Cerebellar nuclear complex (tissue), 1 donor: ENCODE measurements at places on chromosomes 2 and 18.

DNA sequence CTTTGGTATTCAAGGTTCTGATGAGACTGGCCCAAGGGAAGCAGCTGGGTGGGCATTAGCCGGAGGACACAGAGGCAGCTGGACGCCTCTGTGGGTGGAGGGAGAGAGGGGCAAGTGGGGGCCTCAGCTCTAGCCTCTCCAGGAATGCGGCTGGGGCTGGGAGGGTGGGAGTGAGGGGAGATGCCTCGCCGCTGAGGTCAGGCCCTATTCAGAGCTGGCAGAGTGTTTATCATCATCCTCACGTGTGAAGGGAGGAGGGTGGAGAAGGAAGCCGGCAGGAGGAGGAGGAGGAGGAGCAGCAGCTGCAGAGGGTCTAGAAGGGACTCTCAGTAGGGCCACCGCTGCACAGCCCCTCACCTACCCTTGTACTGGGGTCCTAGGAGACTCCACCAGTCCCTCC lies 43.1 kb downstream of the TNS1 start:
- no peak for DNase-seq

DNA sequence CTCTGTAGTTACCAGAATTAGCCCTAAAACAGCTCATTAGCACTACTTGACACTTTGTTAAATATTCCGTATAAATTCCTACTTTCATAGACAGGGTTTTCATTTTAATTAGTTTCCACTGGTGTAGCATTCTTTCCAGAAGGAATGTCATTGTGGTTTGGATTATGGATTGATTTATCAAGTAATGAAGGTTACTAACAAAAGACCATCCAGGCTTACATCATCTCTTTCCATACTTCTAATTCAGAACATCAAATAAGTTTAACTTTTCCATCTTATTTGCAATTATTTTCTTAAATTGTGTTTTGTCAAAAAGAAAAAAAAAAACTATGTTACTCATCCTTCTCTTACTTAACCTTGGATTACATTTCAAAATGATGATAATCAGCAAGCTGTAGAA lies 231.8 kb upstream of the SPOPL start:
- no peak for DNase-seq

DNA sequence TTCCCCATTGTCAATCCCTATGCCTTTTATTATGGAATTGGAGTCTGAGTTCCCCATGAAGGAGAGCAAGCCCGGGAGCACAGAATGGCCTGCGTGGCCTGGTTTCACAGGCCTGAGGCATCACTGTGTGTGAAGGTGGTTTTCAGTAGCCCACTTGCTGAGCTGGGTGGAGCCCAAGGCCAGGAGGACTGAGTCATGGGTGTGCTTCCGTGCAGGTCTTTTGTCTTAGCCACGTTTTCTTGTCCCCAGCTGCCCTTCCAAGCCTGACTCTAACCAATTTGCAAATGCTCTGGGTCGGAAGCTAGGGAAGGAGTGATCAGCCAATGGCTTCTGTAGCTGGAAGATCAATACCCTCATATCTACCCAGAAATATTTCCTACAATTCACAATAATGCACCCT lies 119.2 kb downstream of the MAPK4 start:
- no peak for DNase-seq

DNA sequence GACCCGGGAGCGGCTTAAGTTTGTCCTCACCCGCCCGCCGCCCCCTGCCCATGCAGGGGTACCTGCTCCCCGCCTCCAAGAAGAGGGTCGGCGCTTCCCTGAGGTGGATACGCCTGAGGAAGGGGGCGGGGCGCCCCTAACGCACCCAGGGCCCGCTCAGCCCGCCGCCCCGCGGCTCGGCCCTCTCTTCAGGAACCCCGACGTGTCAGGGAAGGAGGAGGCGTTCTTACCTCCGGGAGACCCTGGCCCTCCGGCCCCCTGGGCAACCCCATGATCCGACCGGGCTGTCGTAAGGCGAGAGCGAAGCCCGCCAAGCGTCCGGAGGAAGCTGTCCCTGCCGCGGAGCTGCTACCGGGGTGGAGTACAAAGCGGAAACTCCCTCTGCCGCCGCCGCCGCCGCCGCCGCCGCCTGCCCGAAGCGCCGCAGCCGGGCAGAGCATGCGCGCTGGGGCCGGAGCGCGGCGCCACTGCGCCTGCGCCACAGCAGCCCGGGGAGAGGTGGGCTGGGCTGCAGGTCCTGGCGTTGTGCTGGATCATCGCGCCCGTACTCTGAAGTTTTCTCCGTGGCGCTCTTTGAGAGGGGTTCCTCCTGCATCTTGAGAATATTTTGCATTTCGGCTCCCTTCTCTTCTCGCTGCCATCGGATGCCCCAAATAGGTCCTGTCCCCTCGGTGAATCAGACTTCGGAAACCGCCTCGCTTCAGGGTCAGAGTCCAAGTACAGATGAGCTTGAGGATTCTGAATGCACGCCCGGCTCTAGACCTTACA lies at the start of gene CCDC93:
Gene CCDC93, minus strand, starts transcription at position 347 of the 768 bp plus-strand sequence. Its CDS starts 75 bp downstream, at position 272.
- DNase-seq: peak; percentile 17

GRCh38 chr2:53422979-53423378 lies 344.6 kb upstream of the CHAC2 start:
- DNase-seq: no peak

GRCh38 chr18:48468151-48468550 lies 59.0 kb upstream of the ZBTB7C start:
- no peak for DNase-seq

GRCh38 chr2:132923787-132924186 lies 253.8 kb upstream of the LYPD1 start:
- DNase-seq: no peak

GRCh38 chr18:46174342-46175041 lies 70.3 kb downstream of the HAUS1 start:
- no peak for DNase-seq

GRCh38 chr2:238290091-238290509 lies 1.7 kb upstream of the PER2 start:
- no peak for DNase-seq

- DNase-seq: no peak
Measured at GRCh38 chr2:59959944-59960343, 593.5 kb downstream of the BCL11A start.

- DNase-seq: no peak
Measured at GRCh38 chr18:73653251-73653650, 494.4 kb downstream of the FBXO15 start.
